ENCODE measurements at places on chromosomes 5 and 9.
A peak's percentile ranks its signal among the peaks of the same experiment; 100 is the strongest.

DNA sequence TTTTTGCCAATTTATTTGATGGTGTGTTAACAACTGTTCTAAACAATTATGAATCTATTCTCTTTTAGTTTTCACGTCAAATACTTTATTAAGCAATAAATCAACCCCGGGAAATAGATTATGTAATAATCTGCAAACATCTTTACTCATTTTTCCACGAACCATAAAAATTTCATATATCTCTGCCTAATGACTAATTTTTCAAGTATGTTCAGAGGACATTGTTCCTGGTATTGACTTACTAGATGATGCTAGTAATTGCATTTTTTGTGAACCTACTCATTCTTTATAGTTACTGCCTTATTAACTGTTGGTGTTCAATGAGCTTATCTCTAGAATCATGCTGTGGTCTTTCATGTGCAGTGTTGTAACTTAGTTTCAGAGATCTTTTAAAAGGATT lies 41.0 kb upstream of the FBN2 start:
- DNase-seq, result no peak

- no peak for DNase-seq
Observed at GRCh38 chr5:96717874-96718273, 55.7 kb downstream of the CAST start.

- no peak for DNase-seq
Observed at GRCh38 chr5:169354263-169354662, 53.3 kb upstream of the SLIT3 start.

DNA sequence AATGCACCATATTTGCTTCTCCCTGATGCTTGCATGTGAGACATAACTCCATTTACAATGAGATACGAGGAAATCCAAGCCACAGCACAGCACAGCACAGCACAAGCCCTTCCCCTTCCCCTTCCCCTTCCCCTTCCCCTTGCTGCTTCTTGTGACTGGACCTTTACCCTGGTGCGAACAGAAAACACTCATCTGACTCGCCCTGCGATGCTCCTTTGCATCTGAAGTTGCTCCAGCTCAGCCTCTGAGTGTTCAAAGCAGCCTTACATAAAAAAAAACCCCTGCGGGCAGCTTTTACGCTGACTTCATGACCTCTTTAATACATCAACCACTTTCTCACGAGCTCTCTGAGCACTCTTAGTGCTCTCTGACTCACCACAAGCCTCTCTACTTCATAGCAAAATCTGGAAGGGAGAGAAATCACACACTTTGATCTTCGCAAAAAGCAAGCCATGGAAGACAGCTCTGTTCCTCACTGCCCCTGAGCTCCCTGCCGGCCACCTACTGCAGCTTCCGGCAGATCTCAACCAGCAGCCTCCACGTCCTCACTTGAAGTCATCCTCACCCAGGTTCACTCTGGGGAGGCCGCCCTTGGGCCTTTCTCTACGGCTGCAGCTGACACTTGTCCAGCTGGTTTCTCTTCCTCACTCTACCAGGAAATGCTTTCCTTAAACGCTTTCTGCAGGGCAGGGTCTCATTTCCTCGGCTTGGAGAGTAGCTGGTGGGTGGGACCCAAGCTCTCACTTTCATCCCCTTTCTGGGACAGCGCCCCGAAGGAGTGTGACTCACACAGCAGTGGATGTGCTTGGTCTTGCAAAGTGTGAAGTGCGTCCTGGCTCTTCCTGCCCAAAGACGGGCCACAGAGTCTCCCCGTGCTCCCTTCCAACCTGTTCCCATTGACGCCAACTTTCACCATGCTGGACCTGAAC lies 5.3 kb downstream of the SLC34A1 start:
- peak; percentile 50 for DNase-seq

DNA sequence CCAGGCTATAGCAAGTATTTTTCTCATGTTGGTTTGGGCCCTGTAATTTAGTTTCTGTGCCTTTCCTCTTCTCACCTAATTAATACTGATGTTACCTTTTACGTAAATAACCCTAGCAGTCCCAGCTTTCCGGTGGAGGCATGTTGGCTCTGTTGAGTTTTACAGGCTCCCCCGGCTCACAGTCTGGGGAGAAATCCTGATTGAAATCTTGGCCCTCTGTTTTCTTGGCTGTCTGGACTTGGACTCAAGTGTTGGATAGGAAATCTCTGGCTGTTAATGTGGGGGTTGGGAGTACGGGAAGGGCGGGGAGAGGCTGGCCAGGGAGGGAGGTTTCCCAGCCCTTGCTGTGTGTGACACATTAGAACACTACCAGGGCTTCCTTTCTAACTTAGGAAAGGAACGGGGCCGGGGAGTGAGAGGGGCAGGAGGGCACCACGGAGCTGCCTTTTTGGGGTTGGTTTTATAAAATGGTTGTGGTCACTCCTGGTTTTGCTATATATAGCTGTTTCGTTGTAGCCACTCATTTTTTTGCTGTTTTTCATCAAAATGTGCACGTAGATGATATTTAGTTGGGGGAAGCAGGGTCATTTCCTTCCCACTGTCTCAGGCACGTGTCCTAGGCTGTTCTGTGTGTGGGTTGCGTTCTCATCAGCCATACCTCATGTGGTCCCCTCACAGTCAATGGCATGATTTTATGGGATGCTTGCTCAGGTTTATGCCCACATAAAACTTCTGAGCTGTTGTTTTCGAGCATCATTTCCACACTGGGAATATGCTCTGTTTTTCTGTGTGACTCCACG lies 11.0 kb downstream of the TRIO start:
- no peak for DNase-seq

DNA sequence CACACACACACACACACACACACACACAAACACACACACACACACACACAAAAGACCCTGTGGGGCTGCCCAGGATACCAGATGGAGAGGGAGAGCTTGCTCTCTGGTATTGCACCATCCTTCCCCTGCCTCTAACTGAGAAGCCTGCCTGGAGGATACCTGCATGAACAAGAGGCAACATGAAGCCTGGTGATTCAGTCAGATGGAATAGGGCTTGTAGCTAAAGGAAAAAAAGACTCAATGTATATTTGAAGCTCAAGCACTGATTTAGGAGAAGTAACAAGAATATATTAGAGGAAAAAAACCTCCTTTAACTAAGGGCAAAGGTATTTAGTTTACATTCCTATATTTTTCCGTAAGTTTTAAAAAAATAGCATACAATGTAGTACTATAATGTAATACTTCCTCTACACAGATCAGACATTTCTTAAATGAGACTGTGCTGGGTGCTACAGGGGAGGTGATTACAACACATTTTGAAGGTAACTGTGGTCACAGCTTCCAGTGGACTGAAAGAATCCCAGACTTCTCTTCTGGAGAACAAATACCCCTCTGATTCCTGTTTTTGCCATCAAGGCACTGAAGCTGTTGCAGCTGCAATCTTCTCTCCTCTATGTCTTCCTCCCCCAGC lies 169.3 kb downstream of the DCP2 start:
- no peak for DNase-seq

DNA sequence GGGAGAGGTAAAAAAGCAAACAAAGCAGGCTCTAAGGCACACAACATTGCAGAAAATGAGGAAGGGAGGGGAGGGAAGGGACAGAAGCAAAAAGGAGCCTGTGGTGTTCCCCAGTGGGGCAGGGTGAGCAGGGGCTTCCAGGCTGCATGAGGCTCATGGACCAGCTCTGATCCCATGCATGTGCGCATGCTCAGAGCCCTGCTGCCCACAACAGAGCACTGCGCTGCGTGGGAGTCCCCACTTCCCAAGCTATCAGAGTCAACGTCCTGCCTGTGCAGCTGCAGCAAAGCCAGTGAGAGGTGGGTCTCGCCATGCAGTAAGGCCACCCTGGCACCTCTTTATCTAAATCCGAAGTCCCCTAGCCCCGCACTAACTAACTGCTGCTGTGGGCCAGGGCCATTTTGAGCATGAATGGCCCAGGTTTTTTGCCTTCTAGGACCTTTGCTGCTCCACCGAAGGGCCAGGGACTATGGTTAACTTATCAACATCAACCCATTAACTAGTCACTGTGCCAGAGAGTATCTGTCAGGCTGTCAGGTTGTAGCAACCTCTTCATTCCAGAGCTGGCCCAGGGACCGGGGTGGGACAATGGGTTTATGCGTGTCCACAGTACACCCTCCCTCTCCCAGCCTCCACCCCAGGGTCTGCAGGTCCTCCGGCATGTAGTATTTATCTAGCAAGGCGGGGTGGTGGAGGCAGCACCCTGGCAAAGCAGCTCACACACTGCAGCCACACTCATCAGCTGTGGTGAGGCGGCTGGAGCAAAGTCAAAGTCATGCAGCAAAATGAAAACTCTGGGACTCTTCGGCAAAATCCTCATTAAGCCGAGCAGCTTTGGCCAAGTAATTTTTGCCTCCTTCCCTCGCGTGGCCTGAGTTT lies 123.6 kb downstream of the SAXO1 start:
- peak; percentile 42 for DNase-seq

DNA sequence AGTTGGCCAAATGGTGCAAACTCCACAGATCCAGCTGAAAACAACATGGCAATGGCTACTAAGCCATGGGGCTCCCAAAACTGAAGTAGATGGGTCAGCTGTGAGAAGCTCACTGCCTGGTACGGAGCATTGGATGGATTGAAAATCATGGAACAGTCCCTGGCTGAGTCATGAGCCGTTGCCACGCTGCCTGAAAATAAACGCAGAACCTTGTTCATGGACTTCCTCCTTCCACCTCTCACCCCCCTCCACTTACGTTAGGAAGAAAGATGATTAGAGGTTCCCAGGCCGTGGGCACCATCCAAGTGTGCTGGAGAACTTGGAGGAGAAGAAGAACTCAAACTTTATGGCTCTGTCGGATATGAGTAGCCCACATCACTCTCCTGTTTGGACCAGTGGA lies 6.8 kb upstream of the DIPK1B start:
- peak; percentile 53 for DNase-seq

DNA sequence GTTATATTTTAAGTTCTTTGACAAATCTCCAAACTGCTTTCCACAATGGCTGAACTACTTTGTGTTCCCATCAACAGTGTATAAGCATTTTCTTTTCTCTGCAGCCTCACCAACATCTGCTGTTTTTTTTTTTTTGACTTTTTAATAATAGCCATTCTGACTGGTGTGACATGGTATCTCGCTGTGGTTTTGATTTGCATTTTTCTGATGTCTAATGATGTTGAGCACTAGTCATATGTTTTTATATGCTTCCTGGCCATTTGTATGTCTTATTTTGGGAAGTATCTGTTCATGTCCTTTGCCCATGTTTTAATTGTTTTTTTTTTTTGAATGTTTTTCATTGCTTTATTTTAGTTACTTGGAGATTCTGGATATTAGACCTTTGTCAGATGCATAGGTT lies 196.6 kb downstream of the PLK2 start:
- DNase-seq, result no peak

GRCh38 chr5:158807946-158808345 lies 291.8 kb downstream of the EBF1 start:
- DNase-seq, result peak; percentile 35

GRCh38 chr9:34123682-34124081 lies 2.8 kb downstream of the DCAF12 start:
- DNase-seq, result peak; percentile 98

GRCh38 chr9:15389173-15389572 lies 33.5 kb upstream of the SNAPC3 start:
- DNase-seq, result no peak

GRCh38 chr5:41790038-41790776 lies 80.0 kb downstream of the OXCT1 start:
- no peak for DNase-seq

DNA sequence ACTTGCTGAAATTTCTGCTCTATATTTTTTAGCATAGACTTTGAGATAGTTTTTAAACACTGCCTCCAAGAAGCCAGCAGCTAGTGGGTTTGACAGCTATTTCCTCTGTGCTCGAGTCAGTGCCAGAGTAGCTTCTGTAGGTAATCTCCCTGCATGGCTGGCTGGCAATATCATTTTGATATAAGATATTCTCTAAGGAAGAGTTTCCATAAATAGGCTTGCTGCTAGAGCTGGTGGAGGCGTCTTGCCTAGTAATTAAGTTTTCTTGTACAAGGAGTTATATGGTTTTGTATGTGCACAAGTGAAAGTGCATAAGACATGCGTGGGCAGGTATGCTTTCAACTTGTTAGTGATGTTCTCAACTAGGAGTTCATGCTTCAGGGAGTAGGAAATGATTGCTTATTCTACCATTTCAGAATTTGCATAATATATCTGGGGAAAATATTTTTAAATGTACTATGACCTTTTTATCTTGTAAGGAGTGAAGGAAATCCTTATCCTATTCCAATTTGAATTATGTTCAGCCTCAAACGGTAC lies 74.1 kb upstream of the CCL21 start:
- no peak for DNase-seq

DNA sequence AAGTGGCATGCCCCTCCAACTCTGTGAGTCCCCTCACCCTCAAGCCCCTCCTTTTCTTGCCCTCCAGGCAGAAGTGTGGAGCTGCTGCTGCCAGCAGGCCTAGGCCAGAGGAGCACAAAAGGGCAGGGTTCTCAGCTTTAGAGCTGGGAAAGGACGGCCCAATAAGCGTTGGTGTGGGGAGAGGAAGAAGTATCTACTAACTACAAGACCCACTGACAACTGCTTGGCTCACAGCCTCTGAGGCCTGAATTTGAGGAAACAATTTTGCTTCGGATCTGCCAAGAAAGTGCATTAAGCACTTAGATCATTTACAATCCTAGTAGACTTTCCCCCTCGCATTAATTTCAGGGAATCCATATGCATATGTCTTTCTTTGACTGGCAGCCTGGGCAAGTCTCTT lies 179.4 kb downstream of the SNX18 start:
- DNase-seq, result no peak

DNA sequence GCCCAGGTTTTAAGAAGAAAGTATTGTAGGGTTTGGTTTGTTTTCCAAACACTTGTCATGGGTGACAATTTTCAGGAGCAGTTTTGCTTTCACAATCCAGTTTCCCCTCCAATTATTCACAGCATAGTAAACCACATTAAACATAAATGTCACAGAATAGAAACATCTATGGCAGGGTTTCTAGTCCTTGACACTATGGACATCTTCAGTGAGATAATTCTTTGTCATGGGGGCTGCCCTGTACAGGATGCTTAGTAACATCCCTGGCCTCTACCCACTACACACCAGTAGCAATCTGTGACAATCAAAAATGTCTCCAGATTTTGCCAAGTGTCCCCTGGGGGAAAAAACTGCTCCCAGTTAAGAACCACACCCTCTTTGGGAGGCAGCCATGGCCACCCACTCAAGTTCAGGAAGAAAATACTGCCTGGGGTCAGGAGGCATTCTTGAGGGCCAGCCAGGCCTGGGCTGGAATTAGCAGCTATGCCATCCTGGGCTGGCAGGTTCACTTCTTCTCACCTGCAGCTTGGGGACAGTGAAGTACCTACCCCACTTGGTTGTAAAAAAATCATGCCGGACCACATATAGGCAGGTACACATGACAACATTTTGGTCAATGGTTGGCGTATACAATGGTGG lies 116.3 kb downstream of the HSD17B3 start:
- DNase-seq, result no peak

DNA sequence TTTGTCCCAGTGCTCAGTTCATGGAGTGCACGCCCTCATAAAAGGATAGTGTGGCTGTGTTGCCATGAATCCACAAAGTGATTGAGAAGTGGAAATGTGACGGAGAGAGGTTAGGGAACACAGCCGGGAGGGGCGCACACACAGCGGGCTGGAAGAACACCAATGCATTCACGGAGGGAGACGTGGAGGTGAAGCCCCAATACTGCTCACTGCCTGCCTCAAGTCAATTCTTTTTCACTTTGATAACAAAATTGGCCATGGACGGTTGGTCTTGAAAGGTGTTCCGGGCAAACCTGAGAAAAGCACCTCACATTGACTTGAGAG lies 424.1 kb downstream of the MED10 start:
- DNase-seq, result no peak

- DNase-seq, result no peak
Observed at GRCh38 chr9:114231719-114232449, 76.5 kb downstream of the COL27A1 start.

Data from NB4 (cell line).